ENCODE measurements at places on chromosomes 2 and 18.

- no peak for DNase-seq
Measured at GRCh38 chr2:223936862-223937326, 8.2 kb downstream of the WDFY1 start.

GRCh38 chr2:2831633-2832032, 500.6 kb upstream of the MYT1L start:
- no peak for DNase-seq

DNA sequence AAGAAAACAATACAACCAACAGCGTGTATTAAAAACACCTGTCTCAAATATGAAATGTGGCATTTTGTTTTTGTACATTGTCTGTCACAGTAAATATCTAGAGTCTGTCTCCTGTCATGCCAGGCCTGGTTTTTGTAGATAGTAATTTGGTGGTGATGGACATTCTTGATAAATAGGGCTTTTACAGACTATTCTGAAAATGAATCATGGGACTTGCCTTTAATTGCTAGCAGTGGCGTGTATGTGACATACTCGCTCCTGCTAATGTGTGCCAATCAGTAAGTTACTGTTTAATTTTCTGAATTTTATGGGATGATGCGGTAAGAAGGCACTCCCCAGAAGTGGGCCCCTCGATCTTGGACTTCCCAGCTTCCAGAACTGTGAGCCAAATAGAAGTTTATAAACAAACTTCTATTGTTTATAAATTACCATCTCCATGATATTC, 83.7 kb downstream of the TANC1 start:
- no peak for DNase-seq

DNA sequence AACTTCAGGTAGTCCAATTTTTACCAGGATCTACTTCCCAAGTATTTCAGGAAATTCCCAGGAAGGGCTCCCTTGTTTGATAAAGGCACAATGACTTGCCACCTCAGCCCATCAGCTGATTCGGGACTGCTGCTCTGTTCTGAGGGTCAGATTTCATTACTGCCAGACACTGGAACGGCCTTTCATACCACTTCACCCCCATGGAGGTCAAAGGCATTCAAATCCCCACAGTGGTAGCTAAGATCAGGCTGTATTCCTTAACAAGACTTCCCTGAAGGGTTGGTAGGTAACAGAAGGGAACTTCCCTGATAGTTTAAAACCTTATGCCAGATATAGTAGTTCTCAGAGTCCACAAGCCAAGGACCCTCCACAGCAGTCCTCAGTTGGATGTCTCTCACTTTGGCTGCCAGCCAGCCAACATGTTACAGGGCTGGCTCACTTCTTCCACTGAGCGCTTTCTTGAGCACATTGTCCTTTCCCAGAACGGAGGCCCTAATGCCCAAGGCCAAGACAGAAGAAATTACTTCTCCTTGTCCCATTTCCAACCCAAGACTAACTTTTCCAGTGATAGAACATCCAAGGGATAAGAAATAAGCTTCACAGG, 40.0 kb upstream of the GLS start:
- DNase-seq = no peak

Data from iris pigment epithelial cell (primary cell).